ENCODE measurements at places on chromosomes 5 and 9.

DNA sequence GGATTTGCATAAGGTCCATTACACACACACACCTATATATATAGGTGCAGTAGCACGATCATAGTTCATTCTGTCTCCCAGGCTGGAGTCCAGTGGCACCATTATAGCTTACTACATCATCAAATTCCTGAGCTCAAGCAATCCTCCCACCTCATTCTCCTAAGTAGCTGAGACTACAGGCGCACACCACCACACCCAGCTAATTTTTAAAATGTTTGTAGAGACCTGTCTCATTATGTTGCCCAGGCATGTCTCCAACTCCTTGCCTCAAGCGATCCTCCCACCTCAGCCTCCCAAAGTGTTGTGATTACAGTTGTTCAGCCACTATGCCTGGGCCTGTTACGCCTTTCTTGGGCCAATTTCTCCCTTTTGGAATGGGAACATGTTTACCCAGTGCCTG is 39.7 kb downstream of the DNAJB5 start:
- no peak for DNase-seq

DNA sequence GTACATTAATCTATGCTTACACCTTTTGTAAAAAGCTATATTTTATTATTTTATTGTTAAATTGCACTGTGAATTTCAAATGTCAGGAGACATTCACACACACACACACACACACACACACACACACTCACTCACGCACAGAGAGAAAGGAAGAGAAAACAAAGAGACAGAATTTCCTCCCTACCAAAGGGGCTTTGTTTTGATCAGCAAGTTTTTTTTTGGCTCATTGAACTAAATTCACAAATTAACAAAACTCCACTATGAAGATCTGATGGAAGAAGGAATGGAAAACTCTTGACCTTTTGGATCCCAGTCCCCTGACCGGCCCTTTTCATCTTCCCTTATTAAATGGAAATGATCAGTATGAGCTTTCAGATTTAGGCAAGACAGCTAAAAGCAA is 161.2 kb downstream of the PDE4D start:
- DNase-seq, result no peak

- DNase-seq, result no peak
These were observed 103.3 kb upstream of the BOD1 start for GRCh38 chr5:173719731-173720082.

- no peak for DNase-seq
These were observed 8.1 kb upstream of the RAD23B start for GRCh38 chr9:107274953-107275422.
